ENCODE measurements at places on chromosomes 1 and 21. TPM values are rescaled to one million over a fixed set of nuclear protein-coding genes. Genes with fewer than 3 reads are reported as not detected.

DNA sequence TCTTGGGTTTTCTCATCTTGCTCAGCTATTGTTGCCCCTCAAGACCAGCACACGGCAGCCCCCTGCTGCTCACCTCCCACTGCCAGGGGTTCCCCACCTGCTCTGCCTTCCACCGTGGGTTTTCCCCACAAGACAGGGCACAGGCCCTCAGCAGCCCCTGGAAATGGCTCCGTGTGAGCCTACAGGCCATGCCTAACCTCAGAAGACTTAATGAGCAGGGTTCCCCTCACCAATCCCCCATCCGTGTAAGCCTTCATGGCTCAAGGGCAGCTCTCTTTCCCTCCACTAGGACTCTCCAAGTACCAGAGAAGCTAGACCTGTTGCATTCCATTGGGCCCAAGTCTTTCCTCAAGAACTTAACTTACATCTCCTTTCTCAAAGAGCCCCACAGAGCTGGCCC is 18.4 kb upstream of the RCAN3 start:
- no peak for DNase-seq

- no peak for DNase-seq
These were observed 50.4 kb downstream of the KCNT2 start for GRCh38 chr1:196557797-196558196.

- no peak for DNase-seq
These were observed 76.2 kb upstream of the CXADR start for GRCh38 chr21:17436626-17437111.

DNA sequence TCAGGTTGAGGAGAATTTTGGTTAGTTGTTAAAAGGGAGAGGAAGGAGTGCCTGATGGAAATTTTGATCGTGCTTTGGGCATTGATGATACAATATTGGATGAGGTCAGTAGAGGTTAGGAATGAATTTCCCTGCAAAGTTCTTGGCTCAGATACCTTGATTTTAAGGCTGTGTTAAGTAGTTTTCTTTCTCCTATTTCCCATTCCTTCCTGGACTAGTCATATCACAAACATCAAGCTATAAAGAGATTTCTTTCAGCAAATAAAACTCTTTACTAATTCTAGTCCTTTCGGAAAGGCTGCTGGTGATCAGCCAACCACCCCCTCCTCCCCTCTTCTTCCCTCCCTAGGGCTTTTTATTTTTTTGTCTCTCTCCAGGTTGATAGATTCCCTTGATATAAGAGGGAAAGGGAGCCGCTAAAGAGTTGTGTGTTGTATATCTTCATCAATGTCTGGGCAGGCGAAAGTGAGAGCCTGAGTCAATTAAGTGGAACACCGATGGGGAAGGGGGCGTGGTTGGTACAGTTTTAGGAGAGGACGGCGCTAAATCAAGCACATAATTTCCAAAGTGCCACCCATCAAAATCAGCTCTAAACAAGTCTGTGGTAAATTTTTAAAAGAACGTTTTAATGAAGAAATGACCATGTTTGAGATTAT is 100.1 kb upstream of the PLXNA2 start:
- no peak for DNase-seq

DNA sequence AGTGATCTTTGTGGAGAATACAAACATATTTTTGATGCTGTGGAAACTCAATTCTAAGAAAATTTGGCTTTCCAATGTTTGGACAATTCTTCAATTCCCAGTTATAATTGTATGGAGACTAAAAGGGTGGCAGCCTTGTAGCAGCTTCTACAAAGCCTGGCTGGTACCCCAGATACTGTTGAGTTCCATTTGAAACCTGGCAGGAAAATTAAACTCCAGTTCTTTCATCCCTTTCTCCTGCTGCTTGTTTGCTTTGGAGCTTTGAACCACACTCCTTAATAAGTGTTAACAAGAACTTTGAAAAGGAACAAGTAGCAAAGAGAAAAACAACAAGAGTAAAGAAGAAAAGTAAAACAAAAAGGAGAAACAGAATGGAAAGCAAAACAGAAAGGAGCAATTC is 172.6 kb upstream of the ADAMTS5 start:
- DNase-seq: no peak

GRCh38 chr1:109133002-109133706 is 19.2 kb downstream of the ELAPOR1 start:
- no peak for DNase-seq

DNA sequence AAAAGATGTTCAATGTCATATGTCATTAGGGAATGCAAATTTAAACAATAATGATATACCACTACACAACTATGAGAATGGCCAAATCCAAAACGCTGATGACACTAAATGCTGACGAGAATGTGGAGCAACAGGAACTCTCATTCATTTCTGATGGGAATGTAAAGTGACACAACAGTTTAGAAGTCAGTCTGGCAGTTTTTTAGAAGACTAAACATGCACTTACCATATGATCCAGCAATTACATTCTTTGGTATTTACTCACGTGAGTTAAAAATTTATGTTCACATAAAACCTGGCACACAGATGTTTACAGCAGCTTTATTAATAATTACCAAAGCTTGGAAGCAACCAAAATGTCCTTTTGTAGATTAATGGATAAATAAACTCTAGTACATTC is 110.4 kb upstream of the C1orf21 start:
- no peak for DNase-seq

GRCh38 chr1:203823306-203823705 is 27.9 kb downstream of the ZBED6 start:
- DNase-seq: no peak

SEC16B gene
- total RNA-seq: 2.0 TPM

GRCh38 chr1:187638733-187639434 is 810.1 kb downstream of the PLA2G4A start:
- no peak for DNase-seq

DNA sequence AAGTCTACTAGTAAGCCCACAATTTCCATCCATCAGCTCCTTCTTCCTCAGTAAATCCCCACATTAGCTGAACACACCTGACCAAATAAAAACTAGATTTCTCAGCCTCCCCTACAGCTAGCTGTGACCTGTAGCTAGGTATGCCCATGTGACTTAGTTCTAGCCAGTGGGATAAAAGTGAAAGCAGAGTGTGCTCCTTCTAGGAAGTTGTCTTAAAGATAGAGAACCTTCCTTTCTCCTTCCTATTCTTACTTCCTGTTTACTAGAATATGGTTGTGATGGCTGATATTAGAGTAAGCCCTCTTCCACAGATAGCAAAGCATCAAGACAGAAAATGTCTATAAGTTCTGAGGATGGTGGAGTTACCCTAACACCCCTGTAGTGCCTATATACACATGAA is 67.0 kb downstream of the PIK3R3 start:
- no peak for DNase-seq

GRCh38 chr1:21532496-21532895 is 23.3 kb downstream of the ALPL start:
- no peak for DNase-seq

DNA sequence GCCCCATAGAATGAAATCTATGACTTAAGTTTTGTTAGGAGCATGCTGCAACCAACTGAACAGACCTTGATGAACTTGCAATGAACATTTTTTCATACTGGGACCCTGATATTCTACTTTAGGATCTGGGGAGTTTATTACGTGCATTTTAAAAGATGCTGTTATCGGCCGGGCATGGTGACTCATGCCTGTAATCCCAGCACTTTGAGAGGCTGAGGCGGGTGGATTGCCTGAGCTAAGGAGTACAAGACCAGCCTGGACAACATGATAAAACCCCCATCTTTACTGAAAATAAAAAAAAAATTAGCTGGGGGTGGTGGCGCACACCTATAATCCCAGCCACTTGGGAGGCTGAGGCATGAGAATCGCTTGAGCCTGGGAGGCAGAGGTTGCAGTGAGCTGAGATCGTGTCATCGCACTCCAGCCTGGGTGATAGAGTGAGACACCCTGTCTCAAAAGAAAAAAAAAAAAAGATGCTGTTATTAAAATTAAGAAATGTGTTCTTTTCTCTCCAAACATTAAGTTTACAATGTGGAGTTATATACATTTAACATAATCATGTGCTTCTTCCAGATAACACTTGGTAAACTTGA is 7.1 kb downstream of the MPZL1 start:
- no peak for DNase-seq

DNA sequence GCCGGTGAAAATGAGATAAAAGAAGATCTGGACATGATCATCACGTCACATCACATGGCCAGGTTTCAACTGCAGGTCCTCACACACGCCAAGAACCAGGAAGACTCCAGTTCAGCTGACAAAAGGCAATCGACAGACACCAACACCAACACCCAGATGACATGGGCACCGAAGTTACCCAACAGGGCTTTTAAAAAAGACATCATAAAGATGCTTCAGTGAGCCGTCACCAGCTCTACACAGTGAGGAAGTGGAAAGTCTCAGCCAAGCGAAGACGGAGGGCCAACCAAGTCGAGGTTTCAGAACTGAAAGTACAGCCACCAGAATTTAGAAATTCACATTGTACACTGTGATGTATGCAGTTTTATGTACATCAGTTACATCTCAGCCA is 154.3 kb upstream of the COL6A1 start:
- DNase-seq: no peak

DNA sequence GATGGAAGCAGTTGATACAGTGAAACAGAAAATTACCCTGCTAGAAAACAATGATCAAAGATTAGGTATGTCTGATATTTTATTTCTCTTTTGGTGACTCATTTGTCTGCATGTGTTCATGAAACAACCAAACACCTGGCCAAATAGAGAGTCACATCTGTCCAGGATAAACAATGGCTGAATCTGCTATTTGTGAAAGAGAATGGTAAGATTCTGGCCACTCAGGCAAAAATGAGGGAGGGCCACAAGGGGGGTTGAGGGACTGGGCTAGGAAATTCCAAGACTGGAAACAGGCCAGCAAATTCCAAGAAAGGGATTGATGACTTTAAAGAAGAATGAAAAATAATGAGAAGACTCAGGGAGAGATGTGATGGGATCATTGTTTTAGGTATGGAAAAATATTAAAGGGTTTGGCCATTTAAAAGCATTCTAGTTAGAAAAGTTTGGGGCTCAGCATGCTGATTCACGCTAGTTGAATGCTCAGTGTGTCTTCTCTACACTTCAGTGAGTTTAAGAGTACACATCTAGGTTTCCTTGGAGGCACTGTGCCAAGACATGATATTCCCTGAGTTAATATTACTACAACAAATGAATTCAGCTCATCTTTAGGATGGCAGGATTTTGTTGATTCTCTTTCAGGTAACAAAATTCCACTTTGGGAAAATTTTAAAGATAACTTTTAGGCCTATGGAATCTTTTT is 44.9 kb downstream of the TRAF5 start:
- no peak for DNase-seq

DNA sequence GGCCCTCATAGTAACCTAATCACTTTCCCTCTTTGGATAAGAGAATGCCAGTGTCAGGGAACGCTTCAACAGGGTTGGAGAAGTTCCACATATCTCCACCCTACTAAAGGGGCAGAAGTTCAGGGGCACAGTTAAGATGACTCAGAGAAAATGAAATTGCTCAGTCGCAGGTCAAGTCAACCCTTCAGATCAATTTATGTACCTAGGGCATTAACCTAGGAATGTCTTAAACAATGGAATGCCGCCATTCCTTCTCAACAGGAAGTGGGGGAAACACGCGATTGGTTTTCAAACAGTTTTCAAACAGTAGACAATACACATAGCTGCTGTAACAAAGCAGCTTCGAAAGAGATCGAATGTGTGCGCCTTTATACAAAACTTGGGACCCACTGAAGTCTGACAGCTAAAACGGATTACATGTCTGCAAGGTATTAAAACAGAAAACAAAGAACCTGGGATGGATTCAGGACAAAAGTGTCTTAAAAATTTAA is 897 bp downstream of the SLC25A24 start:
- peak; percentile 95 for DNase-seq

DNA sequence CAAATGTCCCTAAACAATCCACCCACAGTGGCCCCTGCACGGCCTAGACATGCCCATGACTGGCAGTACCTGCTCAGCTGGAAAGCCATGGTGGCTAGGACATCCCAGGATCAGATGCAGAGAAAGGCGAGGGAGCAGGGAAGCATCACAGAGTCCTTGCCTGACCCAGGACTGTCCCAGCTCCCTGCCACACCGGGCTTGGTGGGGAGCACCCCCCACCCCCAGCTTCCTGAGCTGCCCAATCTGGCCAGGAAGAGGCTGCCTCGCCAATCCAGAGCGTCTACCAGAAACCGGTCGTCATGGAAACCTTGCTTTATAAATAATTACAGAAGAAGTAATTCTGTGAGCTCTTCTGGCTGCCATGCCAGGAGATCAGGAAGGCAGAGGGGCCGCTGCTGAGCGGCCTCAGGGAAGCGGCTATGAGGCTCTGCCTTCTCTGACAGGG is 34.8 kb downstream of the ACOT7 start:
- DNase-seq: no peak

DNA sequence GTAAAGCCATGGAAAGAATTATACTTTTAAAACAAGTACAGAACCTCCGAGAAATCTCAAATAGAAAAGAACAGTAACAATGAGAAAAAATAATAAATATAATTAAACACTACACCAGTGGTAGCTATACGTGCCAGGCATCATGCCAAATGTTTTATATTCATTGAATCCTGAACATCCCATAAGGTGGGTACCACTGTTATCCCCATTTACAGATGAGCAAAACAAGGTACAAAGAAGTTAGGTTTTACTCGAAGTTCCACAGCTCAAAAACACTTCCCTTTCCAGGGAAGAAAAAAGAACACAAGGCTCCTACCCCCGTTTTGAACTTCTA is 33.4 kb downstream of the JAK1 start:
- no peak for DNase-seq

CDK18 gene
- 35.3 TPM for total RNA-seq

ODR4 gene
- 13.7 TPM for total RNA-seq

DNA sequence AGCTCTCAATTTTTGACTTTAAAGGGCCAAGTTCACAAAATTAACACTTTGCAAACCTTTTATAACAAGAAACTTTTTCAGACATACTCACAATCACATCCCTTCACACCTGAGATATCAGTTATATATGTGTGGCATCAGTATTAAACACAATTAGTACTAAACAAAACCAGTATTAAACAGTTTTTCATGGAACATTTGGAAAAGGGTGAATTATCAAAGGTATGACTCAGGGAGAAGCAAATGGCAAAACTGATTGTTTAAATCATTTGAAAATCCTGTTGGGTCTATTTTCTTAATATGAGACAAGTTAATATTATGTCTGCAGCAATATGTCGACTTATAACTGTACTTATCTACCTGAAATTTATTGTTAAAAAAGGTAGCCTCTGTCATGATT is 587.3 kb downstream of the NEGR1 start:
- no peak for DNase-seq

DNA sequence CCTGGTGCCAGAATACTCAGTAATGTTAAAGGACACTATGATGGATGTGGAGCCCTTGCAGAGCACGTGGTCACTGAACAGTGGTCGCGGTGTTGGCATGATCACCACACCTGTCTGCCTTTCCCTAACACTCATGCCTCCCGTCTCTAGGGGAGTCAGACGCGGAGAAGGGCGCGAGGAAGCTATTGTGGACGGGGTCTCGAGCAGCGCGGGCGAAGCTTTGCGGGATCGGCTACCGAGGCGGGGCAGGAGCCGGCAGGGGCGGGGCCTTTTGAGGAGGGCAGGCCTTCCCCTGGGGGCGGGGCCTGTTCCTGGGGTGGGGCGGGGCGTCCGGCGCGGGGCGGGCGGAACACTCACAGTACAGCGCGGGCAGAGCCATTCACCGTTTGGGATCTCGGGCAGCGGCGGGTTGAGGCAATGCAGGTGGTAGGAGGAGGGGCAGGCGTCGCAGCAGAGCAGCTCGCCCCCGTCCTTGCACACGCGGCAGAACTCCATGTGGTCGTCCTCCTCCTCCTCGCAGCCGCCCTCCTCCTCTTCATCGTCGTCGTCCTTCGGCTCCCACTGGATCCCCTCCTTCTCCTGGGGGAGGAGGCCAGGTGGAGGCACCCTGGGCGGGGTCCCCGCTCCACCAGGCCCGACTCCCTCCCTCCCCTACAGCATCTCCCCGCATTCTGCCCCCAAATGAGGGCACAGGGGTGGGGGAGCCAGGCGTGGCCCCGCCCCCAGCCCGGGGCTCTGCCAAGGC is 31.5 kb downstream of the CHD5 start:
- DNase-seq: no peak

All from PC-9 (cell line).